ENCODE measurements at places on chromosomes 2 and 18.

- DNase-seq, result no peak
These were observed 519 bp downstream of the METTL4 start for GRCh38 chr18:2570772-2571199.

GRCh38 chr2:139828011-139828410 is 1047.8 kb upstream of the NXPH2 start:
- DNase-seq, result no peak

GRCh38 chr2:45640576-45640975 is 10.9 kb upstream of the PRKCE start:
- DNase-seq, result no peak

DNA sequence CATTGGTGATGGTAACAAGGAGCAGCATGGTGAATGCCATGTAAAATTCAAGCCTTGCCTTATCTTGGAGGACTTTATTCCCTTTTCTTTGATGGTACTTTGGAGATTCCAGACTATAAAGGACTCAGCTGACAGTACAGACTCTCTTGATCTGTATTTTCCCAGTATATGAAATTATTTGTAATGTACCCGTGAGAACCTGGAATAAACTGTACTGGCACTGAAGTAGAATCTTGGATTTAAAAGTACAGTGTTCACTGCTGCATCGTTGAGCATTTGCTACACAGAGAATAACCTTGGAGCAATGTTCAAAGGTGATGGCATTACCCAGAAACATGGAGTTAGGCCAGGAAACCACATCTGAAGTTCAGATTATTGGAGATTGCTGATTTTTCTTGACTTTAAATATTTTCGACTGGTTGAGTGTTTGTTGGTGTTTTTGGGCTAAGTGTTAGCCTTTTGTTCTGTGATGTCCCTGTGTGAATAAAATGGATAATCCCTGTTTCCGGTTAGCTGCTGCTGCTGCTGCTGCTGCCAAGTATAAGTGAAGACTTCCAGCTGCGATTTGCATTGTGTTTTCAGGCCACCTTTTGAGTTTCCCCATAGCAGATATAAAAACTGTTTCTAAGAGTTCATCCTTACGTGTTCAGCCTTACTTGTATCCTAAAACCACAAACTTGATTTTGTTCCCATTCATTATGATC is 122.0 kb downstream of the SPTBN1 start:
- DNase-seq, result no peak

DNA sequence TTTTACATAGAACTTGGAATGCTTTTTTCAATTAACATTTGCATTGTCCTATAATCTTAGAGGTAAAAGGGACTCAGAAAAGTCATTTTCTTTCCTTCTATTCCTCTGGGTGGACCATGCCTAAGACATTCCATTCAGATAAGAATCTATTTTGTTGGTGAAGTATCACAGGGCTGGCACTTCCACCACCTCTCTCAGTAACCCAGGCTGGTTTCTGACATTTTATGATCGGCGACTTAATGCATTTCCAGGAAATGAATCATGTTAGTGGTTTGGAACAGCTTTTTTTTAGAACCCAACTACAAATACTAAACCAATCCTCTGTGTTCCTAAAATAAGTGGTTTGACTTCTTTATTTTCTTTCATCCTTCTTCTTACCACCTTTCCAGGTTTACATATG is 27.0 kb downstream of the GAD1 start:
- no peak for DNase-seq

- no peak for DNase-seq
These were observed 41.3 kb downstream of the VPS54 start for GRCh38 chr2:63977904-63978303.

- DNase-seq, result no peak
These were observed 337.5 kb downstream of the RIT2 start for GRCh38 chr18:42778024-42778423.

All from C1 segment of cervical spinal cord (tissue), 14 donors.